ENCODE measurements at places on chromosomes 6 and 20. TPM values are rescaled to one million over a fixed set of nuclear protein-coding genes. Genes with fewer than 3 reads are reported as not detected.

Gene HCRTR2
- not detected for total RNA-seq

Gene MDFI
- not detected for total RNA-seq

Gene MYBL2
- 0.11 TPM for total RNA-seq

Gene MYL9
- not detected for total RNA-seq

Gene FKBP1C
- total RNA-seq, result not detected

Gene TRDN
- total RNA-seq, result not detected

Gene GATA5
- not detected for total RNA-seq

Gene ARMC2
- 11.2 TPM for total RNA-seq

Gene ULBP3
- not detected for total RNA-seq
